ENCODE measurements at places on chromosomes 4 and X.

- DNase-seq: no peak
Measured at GRCh38 chr4:112830753-112831386, 193.9 kb downstream of the LARP7 start.

GRCh38 chrX:106730401-106730800 lies 3.9 kb downstream of the RNF128 start:
- DNase-seq: no peak

DNA sequence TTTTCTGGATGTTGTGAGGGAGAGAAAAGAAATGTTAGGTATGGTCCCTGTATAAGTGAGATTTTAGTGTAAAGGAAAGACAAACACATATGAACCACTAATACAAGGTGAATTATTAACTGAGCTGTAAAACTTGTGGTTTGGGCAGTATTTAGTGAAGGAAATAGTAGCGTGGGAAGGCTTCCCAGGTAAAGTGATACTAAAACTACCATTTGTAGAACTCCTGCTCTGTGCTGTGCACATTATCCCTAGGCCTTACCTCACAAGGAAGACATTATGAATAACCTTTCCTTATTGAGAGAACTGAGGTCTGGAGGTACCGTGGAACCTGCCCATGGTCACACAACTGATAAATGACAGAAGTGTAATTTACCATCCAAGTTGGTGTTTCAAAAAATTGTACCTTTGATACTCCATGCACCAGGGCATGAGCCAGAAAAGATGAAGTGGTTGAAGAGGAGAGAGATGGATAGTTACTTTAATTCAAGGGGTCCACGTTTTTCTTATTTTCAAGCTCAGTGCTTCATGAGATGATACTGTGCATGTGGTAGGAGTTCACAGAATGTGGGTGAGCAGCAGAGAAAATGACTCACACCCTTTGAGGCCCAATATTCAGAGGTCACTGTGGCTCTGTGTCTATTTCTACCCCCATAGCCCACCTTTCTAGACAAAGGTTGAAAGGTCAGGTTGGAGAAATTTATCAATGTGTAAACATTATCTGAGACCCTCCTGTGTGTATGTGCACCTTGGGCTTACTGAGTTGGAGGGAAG lies 2.6 kb upstream of the VSIG4 start:
- no peak for DNase-seq

- no peak for DNase-seq
Measured at GRCh38 chr4:24736066-24736465, 59.3 kb upstream of the SOD3 start.

DNA sequence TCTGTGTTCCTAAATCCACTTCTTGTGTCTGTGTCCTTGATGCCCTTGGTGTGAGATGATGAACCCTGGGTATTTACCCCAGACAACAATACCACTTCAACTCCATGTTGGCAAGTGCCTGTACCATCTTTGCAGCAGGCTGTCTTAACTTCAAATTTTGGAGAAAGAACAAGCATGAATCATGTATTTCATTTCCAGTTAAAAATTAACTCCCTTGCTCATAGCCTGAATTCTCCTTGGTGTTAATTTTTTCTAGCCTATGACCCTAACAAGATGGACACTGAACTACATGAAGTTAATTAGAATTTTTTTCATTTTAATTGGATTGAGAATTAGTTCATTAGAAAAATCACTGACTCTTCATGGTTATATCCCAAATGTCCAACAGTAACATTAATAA lies 267.8 kb upstream of the INTU start:
- DNase-seq: no peak

DNA sequence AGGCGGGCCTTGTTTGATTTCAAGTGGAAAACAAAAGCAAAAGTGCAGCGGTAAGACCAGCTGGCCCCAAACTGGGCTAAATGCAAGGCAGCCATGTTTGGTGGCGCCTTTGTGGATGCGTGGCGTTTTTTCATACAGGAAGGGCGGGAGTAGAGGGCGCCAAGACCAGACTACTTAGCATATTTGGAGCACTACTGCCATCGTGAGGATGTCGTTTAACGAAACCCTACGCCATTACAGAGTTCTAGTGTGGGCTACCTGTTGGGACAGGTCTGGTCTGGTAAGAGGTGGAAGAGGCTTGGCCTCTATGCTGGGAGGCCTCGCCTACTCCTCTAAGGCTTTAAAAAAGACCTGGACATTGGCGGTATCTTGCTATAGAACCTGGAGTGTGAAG lies 230.7 kb upstream of the STK26 start:
- DNase-seq: peak; percentile 80

DNA sequence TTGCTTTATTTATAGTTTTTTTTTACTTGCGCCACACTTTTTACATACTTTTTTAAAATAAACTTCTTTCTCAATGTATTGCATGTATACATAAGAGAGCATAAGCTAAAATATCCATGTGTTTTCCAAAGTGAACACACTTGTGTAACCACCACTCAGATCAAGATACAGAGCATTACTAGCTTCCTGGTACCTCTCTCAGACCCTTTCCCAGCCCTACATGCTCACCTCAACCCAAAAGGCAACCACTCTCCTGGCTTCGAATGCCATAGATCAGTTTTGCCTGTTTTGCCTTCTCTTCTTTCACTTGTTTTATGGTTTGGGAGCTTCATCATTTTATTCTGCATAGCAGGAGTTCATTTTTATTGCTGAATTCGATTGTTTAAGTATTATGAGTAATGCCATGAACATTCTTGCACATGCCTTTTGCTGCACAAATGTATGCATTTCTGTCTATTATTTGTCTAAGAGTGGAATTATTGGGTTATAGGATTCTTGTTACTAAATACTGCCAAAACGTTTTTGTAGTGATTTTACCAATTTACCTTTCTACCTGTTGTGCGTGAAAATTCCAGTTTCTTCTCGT lies 45.9 kb upstream of the NUDT6 start:
- DNase-seq: no peak

DNA sequence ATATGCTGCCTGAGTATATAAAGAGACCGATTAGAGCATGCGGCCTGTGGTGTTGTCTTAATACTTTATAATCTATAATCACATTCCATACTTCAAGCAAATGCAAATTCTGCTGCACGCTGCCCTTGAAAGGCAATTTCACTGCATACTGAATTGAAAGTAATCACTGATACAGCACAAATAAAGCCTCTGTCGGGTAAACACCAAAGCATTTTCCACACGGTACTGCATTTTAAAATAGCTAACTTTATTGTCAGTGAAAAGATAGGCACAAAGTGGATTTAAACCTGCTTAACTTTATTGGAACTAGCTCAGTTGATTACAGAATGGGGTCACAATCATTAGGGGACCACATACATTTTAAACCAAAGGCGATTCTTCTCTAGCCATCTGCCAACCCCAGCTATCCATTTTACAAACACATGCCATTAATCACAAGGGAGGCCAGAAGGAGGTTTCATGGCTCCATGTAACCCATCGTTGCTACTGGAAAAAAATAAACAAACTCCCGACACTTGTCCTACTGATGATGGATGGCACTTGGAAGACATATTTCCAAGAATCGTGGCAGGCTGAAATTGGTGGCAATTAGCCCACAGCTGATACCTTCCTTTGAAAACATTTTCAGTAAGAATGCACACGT lies 65.9 kb downstream of the AMOT start:
- DNase-seq: no peak

- no peak for DNase-seq
Measured at GRCh38 chr4:35926788-35927187, 317.5 kb downstream of the ARAP2 start.

GRCh38 chr4:136818811-136819330 lies 713.4 kb downstream of the PCDH18 start:
- no peak for DNase-seq

DNA sequence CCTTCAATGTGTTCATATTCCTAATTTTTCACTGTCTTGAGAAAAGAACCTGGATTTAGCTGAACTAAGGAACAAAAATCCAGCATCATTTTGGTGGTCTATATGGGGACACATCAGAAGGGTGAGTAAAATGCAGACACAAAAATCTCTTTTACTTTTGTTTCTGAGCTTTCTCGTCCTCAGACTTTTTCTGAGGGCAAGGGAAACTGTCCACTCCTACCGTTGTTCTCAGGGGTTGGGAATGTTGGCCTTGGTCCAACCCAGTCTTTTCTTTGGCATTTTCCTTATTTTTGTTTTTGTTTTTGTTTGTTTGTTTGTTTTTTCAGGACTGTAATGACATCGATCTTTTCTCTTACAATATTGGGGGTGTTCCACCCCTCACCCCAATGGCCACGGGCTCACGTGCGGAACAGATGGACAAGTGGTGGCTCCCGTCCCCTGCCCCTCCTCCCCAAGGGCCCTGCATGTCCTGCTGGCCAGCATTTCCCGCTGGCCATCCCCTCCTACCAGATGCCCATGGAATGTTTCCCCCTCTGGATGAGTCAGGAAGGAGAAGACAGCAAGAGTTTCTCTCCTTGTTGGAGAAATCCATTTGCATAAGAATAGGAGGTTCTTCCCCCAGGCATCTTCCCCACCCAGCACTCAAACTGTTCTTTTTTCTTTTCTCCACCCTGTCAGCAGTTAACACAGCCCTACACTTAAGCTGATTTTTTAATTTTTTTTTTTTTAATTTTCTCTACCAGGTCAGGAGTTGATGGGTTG lies 305.4 kb upstream of the NDST4 start:
- DNase-seq: no peak

- DNase-seq: no peak
Measured at GRCh38 chrX:41824551-41824950, 98.8 kb downstream of the CASK start.

GRCh38 chr4:75565481-75565880 lies 9.6 kb downstream of the ODAPH start:
- DNase-seq: no peak

GRCh38 chr4:118889312-118889691 lies 648 bp downstream of the SYNPO2 start:
- no peak for DNase-seq

DNA sequence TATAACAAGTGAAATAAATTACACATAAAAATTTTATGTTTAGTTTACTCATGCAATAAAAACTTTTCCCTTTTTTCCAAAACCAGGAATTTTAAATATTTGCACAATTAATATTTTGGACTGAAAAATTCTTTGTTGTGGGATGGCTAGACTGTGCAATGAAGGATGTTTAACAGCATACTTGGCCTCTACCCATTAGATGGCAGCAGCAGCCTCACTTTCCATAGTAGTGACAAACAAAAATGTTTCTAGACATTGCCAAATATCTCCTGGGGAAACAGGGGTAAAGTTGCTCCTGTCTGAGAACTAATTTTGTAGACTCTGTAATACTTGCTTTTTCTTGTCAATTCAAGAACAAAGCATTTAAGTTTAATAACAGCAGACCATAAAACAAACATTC lies 49.8 kb downstream of the SCLT1 start:
- DNase-seq: no peak

DNA sequence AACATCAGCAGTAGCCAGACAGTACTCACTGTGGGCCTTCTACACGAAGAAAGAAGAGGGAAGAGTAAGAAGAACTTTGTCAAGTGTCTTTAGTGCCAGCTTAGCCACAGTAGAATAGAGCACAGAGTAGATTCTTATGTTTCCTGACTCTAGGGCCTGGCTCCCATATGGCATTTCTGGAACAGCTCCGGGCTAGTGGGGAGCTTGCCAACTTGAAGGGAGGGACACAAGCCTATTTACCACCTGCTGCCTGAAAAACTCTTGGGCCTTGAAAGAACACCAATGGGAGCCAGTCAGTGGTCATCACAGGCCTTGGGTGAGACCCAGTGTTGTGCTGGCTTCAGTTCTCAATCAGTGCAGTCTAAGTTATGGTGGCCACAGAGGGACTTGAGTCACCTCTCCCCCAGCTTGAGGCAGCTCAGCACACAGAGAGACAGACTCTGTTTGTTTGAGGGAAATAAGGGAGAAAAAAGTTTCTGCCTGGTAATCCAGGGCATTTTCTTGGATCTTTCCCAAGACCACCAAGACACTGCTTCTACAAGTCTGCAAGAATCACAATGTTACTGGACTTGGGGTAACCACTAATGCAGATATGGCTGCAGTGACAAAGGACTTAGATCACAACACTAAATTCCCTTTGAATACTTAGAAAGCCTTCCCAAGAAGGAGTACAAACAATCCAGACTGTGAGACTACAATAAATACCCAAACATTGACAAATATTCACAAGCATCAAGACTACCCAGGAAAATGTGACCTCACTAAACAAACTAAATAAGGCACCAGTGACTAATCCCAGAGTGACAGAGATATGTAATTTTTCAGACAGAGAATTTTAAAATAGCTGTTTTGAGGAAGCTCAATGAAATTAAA lies 261.0 kb upstream of the NDST3 start:
- no peak for DNase-seq

DNA sequence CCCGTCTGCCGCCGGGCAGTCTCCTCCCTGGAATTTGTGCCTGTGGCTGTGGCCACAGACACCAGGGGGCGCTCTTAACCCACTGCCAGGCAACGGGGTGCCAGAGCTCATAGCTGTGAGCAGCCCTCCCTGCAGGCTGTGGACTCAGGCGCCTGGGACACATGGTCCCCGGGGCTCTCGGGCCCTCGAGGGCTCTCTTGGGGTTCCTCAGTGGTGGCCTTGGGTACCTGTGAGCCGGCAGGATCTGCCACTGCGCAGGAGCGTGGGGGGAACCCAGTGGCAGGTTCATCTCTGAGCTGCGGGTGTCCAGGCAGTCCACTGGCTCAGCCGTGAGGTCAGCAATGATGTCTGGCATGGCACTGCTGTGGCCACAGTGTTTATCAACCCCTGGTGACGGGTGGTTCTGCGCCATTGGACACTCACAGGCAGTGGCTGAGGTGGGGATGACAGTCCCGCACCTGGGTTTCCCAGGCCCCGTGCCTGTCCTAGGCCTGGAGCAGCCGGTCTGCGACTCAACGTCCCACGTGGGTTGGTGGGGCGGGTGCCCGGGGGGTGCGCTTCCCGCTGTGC lies 37.2 kb downstream of the PCGF3 start:
- DNase-seq: no peak

GRCh38 chrX:41514179-41514578 lies 67.0 kb downstream of the NYX start:
- no peak for DNase-seq

DNA sequence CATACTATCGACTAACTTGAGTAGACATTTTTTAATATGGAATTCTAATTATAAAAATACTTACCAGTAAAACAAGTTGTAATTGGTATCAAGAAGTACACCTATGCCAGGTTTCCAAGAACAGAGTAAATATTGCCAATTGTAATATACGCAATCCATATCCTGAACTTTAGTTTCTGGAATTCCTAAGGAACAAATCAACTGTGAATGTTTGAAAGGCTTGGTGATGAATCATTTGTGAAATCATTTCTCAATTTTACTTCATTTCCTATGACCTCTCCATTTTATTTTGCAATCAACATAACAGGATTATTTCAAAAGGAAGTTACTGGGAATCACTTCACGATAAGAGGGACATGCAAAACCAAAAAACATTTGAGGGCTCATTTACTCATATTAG lies 3.7 kb downstream of the IL13RA2 start:
- DNase-seq: no peak

GRCh38 chr4:165512424-165512823 lies 133.6 kb downstream of the CPE start:
- DNase-seq: no peak

DNA sequence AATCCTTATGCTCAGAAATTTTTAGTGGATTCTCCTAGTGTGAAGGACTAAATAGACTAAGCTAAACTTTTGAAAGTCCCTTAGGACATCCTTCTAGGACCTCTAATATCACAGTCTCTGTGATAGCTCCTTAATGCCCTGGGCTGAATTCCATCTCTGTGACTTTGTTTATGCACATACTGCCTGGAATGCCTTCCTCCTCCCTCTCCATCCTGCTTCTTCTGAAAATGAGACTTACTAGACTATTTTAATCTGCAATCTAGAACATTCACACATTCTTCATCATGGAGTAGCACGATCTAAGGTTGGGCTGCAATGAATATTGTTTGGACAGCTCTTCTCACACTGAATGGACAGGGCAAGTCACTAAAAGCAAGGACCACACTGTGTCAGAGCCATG lies 65.0 kb upstream of the MSX1 start:
- DNase-seq: no peak
